Substantia nigra (tissue), 51 donors: ENCODE measurements at places on chromosomes 6 and 20.

DNA sequence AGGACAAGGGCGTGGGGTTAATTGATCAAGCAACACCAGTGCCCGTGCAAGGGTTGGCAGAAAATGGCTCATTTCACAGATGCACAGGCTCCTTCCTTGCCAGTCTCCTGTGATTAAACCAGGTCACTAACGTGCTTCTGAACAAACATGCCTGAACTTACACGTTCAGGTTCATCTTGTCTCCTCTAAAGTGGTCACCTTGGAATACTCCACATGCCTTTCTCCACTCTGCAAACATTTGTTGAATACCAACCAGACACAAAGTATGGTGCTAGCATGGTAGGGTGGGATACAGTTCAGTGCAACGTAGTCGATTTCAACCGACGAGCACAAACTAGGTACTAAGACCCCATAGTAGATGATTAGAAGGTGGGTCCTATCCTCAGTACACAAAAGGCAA, 72.6 kb upstream of the PTPRT start:
- no peak for DNase-seq

DNA sequence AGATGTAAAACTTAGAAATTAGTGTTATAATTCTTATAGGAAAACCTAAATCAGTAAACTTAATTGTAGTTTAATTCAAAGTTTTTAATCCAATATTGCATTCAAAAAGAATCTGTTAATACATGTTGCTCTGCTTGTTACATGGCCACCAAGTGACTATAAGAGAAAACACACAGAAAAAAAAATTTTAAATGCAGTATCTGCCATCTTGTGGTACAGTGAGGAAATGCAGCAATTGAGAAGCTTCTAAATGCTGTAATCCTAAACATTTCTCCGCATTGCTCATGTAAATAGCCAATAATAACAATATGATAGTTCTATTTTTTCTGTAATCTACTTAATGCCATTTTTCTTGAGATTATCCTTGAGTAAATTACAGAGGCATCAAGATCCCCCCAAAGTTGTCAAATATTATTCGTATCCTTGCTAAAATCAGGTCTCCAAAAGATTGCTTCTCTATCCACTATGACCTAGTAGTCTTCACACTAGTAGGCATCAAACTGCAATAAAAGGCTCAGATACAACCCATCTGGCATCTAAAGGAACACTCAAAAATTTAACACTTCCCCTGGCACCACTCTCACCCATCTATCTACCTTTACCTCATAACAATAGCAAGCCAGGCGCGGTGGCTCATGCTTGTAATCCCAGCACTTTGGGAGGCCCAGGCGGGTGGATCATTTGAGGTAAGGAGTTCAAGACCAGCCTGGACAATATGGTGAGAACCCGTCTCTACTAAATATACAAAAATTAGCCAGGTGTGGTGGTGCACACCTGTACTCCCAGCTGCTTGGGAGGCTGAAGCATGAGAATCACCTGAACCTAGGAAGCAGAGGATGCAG, 34.6 kb downstream of the HDAC2 start:
- DNase-seq: no peak

DNA sequence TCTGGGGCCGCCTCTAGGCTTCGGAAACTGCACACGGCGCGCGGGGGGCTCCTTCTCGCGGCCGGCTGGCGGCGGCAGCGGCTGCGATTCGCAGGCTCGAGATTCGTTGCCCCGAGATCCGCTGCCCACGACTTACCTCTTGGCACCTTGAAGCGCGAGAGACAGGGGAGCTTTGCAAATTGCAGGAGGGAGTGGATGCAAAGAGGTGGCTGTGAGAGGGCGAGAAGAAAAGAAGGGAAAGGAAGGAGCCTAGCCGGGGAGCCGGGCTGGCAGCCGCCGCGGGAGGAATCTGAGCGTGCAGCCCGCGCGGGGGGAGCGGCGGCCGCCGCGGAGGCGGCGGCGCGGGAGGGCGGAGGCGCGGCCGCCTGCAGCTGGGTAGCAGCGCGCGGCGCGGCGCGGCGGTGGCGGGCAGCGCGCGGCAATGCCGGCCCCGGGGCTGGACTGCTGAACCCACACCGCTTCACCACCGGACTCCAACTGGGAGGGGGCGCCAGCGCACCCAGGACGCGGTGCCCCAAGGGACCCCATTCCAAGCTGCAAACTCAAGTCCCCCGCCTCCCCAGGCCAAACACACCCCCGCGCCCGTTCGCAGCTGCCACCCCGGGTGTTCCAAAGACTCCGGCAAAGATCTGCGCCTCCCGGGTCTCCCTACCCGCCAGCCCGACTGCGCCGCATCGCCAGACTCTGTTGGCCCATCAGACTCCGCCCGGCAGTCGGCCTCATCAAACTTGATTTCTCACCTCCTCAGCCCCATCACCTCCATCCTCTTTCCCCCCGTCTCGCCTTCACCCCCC, 44.2 kb upstream of the SUPT3H start:
- peak; percentile 56 for DNase-seq

DNA sequence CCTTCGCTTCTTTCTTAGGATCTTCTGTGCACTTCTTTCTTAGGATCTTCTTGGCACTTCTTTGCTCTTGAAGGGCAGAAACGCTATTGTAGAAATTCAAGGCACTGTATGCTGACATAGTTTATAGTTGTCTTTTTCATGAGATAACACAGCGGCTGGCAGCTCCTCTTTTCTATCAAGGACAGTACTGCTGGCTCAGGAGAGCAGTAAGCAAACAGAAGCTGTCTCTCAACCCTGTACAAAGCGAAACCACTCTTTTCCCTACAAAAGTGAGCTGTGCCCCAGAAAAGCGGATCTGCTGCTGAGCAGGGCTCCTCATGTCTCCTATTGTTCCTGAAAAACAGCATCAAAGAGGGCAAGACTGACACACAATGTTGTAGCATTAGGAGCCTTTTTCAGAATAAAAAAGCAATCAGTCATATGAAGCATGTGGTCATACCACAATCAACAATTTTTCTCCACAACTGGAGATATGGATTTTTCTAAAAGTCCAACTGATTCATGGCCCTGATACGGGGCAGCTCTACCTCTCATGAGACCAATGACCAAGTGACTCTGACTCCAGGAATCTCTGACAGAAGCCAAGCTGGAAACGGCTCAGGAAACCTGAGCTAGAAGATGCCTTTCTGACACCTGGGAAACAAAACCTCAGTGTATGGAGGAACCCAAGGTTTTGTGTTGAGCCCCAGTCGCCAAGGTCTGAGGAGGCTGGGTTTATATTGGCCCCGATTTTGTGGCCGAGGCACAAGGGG, 255.9 kb downstream of the ESR1 start:
- no peak for DNase-seq

GRCh38 chr20:10261702-10262101, 43.1 kb downstream of the SNAP25 start:
- DNase-seq: no peak

DNA sequence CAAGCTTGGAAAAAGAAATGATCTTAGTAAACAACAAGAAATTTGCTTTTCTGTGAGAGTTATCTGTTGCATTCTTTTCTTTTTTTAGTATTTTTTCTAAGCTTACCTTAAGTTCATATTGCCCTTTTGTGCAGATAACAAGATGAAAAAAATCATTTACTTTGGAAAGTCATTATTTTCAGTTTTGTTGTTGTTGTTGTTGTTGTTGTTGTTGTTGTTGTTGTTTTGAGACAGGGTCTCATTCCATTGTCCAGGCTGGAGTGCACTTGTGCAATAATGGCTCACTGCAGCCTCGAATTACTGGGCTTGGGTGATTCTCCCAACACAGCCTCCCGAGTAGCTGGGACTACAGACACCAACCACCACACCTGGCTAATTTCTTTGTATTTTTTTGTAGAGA, 8.8 kb upstream of the STX11 start:
- no peak for DNase-seq

DNA sequence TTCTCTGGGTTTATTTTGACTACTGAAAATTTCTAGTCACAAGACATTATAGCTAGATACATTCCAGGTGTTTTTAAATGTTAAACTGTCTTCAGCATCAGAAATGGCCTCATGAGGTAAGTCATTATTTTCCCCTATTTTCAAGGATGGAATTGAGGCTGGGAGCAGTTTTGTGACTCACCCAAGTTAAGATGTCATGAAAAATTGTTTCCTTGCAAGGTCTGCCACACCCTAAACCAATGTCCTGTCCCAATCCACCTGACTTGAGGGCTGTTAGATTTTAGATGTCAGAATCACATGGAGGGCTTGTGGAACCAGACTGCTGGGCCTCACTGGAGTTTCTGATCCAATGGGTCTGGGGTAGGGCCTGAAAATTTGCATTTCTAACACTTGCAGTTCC, 16.9 kb downstream of the SLC22A3 start:
- DNase-seq: no peak

DNA sequence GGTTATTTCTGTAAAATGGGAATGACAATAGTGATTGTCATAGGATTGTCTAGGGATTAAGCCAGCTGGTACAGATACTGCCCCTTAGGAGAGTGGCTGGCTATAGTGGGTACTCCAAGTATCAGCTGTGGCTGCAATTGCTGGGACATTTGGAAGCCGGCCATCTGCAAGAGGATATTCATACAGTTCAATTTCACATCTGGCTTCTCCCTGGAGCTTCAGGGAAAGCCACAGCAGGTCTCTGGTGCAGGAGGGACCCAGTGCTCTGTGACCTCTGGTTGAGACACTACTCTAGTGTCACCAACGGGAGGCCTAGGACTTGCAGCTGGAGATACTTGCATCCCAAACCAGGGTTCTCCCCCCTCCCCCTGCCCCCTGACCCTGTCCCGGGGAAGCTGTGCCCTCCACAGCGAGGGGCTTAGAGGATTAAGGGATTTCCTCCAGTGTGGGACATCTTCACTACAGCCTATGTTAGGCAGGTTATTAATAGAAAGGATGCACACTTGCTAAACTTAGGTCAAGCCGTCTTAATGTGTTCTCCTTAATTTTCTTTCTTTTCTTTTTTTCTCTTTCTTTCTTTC, 2.7 kb downstream of the SLC2A10 start:
- no peak for DNase-seq

- no peak for DNase-seq
Observed at GRCh38 chr6:71402096-71402495, 113.5 kb downstream of the OGFRL1 start.

GRCh38 chr6:109296452-109296851, 85.8 kb downstream of the CD164 start:
- no peak for DNase-seq

DNA sequence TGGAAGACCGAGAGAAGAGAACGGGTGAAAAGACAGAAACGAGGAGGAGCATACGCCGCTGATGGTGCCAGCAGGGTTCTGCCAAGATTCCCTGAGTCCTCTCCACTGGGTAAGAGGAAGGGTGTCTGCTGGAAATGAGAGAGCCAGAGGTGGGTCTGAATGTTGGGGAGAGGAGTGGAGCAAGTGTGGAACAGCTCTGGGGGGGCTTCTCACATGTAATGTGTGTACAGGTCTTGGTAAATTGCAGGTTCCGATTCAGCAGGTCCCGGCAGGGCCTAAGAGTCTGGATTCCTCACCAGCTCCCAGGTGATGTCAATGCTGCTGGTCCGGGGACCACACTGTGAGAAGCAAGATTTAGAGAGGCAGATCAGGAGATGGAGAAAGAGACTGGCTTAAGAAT, 1.5 kb upstream of the EBF4 start:
- DNase-seq: no peak

GRCh38 chr6:10759312-10759839, 11.8 kb downstream of the TMEM14B start:
- no peak for DNase-seq

GRCh38 chr6:122861594-122861993, 72.5 kb downstream of the SMPDL3A start:
- DNase-seq: no peak

GRCh38 chr6:47109281-47109680, 67.1 kb upstream of the ADGRF1 start:
- DNase-seq: no peak

DNA sequence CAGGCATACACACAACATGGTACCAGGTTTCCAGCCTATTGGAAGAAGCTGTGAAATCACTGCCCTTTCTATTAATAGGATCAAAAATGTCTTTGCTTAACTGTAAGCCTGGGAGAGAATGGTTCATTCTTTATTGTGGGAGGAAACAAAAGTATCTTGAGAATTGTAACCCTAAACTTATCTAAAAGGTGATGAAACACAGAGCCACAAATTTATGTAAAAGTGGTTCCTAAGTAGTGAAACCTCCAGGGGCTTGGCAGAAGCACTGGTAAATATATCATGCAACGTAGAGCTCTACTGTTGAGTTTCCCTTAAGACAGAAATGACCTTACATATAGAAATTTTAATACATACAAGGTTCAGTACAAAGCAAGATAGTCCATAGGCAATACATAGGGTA, 17.2 kb upstream of the NOX3 start:
- DNase-seq: no peak

GRCh38 chr6:25913741-25914140, 16.8 kb downstream of the SLC17A2 start:
- no peak for DNase-seq

GRCh38 chr6:6825193-6825784, 236.8 kb downstream of the LY86 start:
- DNase-seq: no peak

DNA sequence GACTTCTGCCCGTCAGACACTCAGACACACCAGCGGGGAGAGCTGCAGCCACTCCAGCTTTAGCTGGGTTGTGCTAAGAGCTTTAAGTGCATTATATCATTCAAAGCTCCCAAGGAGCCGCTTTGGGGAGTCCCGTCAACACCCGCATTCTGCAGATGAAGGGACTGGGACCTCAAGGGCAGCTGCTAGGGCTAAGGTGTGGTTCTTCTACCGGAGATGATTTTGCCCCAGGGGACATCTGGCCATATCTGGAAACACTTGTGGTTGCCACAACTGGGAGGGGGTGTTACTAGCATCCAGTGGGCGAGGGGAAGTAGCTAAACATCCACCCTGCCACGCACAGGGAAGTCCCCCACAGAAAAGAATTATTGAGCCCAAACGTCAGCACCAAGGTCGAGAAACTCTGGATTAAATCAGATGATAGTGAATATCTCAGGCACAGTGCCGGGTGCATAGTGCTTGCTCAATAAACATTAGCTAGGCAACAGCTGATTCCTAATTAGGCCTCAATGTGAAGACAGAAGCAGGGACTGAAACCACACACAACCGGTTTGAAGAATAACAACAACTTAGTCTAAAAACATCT, 29.6 kb downstream of the PMEPA1 start:
- no peak for DNase-seq
